ENCODE measurements at places on chromosomes 7 and 10. TPM values are rescaled to one million over a fixed set of nuclear protein-coding genes. Genes with fewer than 3 reads are reported as not detected.

CCL26 gene
- 0.58 TPM for total RNA-seq

HBP1 gene
- total RNA-seq: 47.9 TPM

BAZ1B gene
- 55.8 TPM for total RNA-seq

ACSM6 gene
- total RNA-seq: not detected

PRR15 gene
- total RNA-seq: 0.15 TPM

PRKCQ gene
- 7.0 TPM for total RNA-seq

AKR1D1 gene
- total RNA-seq: not detected

FKBP14 gene
- total RNA-seq: 32.6 TPM

ANKRD30A gene
- not detected for total RNA-seq

DRGX gene
- 0.45 TPM for total RNA-seq

CHRM2 gene
- total RNA-seq: 0.63 TPM

CFAP70 gene
- 0.87 TPM for total RNA-seq

GRID1 gene
- total RNA-seq: 1.1 TPM

SPDYE9 gene
- total RNA-seq: not detected

CALML3 gene
- not detected for total RNA-seq

PNLIPRP3 gene
- total RNA-seq: 0.29 TPM

LRRN3 gene
- total RNA-seq: 5.0 TPM

MTERF1 gene
- 10.8 TPM for total RNA-seq

RPEL1 gene
- 0.13 TPM for total RNA-seq

PRRT4 gene
- 0.42 TPM for total RNA-seq

SPDYE2 gene
- total RNA-seq: not detected

ARL3 gene
- total RNA-seq: 11.0 TPM

NUTM2B gene
- total RNA-seq: 0.76 TPM

CPEB3 gene
- 4.3 TPM for total RNA-seq

RBP3 gene
- not detected for total RNA-seq

ADAM12 gene
- total RNA-seq: 2.6 TPM

SFTPA1 gene
- 11,086 TPM for total RNA-seq

NKX2-3 gene
- total RNA-seq: not detected

EIF3B gene
- 91.4 TPM for total RNA-seq

FEZF1 gene
- total RNA-seq: not detected

FGFR2 gene
- 48.0 TPM for total RNA-seq

SAMD9 gene
- 18.7 TPM for total RNA-seq

ATP5F1C gene
- 208 TPM for total RNA-seq

RAMP3 gene
- 89.9 TPM for total RNA-seq

GPR37 gene
- 2.0 TPM for total RNA-seq

CYP2C19 gene
- not detected for total RNA-seq

NRP1 gene
- total RNA-seq: 79.8 TPM

FAM13C gene
- 14.5 TPM for total RNA-seq

GRM3 gene
- total RNA-seq: not detected

GLI3 gene
- total RNA-seq: 29.5 TPM

DNAJB12 gene
- total RNA-seq: 30.9 TPM

TMEM213 gene
- total RNA-seq: 0.05 TPM

DENND11 gene
- 28.9 TPM for total RNA-seq

OR2A12 gene
- not detected for total RNA-seq

MSMB gene
- total RNA-seq: 17.1 TPM

OPN1SW gene
- not detected for total RNA-seq

All from left lung (tissue), 14 donors.